ENCODE measurements at places on chromosomes 12 and 14. TPM values are rescaled to one million over a fixed set of nuclear protein-coding genes. Genes with fewer than 3 reads are reported as not detected.

GRCh38 chr14:75877292-75877691 is 104.5 kb downstream of the TGFB3 start:
- DNase-seq: no peak
- no peaks in the 10 kb centered on the region for H3K36me3 ChIP-seq
- no peak overlapping the region for H3K27ac ChIP-seq
- no peaks in the 10 kb centered on the region for H3K4me1 ChIP-seq
- no peak overlapping the region for H3K4me3 ChIP-seq

GRCh38 chr14:43764433-43764832 is 742.6 kb downstream of the FSCB start:
- no peaks in the 10 kb centered on the region for H3K4me1 ChIP-seq
- no peak for DNase-seq
- H3K27me3 ChIP-seq: no peaks in the 10 kb centered on the region
- H3K4me3 ChIP-seq: no peak overlapping the region

GRCh38 chr12:57740656-57741412 is 2.3 kb upstream of the AGAP2 start:
- H3K36me3 ChIP-seq: no peaks in the 10 kb centered on the region
- H3K4me1 ChIP-seq: peaks cover 10% of the 10 kb centered on the region
- DNase-seq: no peak

DNA sequence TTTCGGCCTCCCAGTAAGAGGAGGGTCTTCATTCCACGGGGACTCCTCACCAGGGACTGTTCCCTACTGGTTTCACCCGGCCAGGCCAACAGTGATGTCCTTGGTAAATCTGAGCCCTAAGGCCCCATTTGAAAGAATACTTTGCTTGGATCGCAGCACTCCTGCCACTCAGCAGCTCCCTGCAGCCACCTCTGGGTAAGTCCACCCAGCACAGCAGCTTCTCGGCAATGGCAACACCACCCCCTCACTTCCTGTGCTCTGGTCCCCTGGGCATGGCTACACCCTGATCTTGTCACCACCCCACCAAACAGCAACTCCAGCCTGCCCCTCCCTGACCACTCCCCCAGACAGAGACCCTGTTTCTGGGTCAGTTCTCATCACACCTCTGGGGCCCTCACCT is 100.3 kb downstream of the SETD3 start:
- no peaks in the 10 kb centered on the region for H3K4me1 ChIP-seq
- no peaks in the 10 kb centered on the region for H3K36me3 ChIP-seq
- no peak for DNase-seq

The VDR gene
- 28.7 TPM for total RNA-seq

The ATL1 gene
- total RNA-seq: 5.9 TPM

The RBP5 gene
- total RNA-seq: 7.1 TPM

- no peaks in the 10 kb centered on the region for H3K27me3 ChIP-seq
- no peak overlapping the region for H3K4me3 ChIP-seq
- no peak for DNase-seq
- no peaks in the 10 kb centered on the region for H3K36me3 ChIP-seq
- H3K27ac ChIP-seq: no peak overlapping the region
Observed at GRCh38 chr12:1666215-1666614, 24.7 kb upstream of the ADIPOR2 start.

DNA sequence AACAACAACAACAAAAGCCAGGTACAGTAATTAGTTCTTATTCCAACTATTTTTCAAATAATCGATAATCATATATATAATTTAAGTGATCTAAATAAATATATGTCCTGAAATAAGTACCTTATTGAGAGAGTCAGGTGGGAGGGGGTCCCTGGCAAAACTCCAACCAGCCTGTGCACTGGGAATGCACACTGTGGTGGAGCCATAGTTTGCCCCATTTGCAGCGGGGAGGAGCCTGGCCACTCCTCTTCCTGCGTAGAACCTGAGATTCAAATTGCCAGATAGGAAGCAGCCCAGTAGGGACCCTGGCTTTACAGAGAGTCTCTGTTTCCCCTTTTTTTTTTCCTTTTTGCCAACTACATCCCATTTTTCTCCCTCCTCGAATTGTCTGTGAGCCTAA is 26.4 kb downstream of the CPNE8 start:
- H3K27ac ChIP-seq: no peak overlapping the region
- no peaks in the 10 kb centered on the region for H3K4me1 ChIP-seq
- H3K36me3 ChIP-seq: no peaks in the 10 kb centered on the region
- H3K4me3 ChIP-seq: no peak overlapping the region

DNA sequence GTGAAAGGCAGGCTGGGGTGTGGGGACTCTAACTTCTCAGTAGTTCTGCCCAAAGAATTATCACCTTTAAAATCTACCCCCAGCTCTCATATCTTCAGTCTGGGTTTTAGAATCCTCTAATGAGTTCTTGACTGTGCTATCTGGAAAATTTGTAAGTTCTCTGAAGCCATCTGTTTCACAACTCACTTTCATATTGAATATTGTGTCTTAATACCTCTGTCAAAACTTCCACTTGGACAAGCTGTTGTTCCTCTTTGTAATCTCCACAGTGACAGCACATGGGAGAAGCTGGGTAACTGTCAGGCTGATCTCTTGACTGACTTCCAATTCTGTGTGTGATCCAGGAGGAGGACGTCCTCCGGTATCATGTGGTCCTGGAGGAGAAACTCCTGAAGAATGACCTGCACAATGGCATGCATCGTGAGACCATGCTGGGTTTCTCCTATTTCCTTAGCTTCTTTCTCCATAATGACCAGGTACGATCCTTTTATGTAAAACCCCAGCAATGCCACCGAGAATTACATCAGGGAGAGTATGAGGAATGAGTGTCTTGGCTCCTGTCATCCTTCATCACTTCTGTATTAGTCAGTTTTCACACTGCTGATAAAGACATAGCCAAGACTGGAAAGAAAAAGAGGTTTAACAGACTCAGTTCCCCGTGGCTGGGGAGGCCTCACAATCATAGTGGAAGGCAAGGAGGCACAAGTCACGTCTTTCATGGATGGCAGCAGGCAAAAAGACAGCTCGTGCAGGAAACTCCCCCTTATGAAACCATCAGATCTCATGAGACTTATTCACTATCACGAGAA is 111.9 kb downstream of the STAB2 start:
- DNase-seq: no peak
- H3K4me1 ChIP-seq: no peaks in the 10 kb centered on the region
- H3K27ac ChIP-seq: no peak overlapping the region
- H3K4me3 ChIP-seq: no peak overlapping the region
- no peaks in the 10 kb centered on the region for H3K27me3 ChIP-seq

- DNase-seq: no peak
- no peak overlapping the region for H3K4me3 ChIP-seq
- no peaks in the 10 kb centered on the region for H3K36me3 ChIP-seq
- no peaks in the 10 kb centered on the region for H3K4me1 ChIP-seq
- no peak overlapping the region for H3K27ac ChIP-seq
Observed at GRCh38 chr14:65704437-65704836, 291.9 kb downstream of the FUT8 start.

DNA sequence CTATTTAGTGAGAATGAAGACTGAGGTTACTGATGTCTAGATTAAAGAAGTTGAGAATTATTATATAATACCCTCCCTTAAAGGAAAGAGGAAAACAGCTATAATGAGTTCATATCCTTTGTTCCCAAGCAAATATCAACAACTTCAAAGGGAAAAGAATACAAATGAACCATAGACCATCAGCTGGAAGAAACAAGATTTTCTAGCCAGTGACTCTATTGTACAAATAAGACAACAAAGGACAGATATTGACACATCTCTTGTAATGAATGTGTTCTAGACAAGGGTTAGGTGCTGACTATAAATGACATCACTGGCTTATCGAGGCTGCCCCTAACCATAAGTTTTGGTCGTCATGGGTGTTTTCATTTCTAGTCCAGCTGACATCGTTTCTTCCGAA is 48.2 kb downstream of the SLC38A4 start:
- no peaks in the 10 kb centered on the region for H3K4me1 ChIP-seq
- no peaks in the 10 kb centered on the region for H3K36me3 ChIP-seq
- H3K4me3 ChIP-seq: no peak overlapping the region
- DNase-seq: no peak
- no peak overlapping the region for H3K27ac ChIP-seq

DNA sequence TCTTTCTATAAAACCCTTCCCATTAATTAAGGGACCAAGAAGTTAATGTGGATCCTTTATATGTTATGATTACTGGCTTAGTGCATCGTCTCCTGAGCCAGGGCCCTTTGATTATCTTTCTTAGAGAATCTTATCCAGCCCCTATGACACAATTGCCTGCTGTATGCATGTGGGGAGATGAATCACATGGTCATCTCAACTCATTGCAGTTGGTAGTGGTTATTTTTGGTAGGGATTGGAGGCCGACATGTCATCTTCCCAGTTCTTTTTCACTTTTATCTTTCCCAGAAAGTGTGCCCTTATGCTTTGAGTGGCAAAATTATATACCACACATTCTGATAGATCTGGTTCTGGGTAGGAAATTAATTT is 26.0 kb downstream of the ZNF664 start:
- no peak overlapping the region for H3K4me3 ChIP-seq
- peaks cover 20% of the 10 kb centered on the region for H3K36me3 ChIP-seq
- peaks cover 21% of the 10 kb centered on the region for H3K4me1 ChIP-seq
- no peak overlapping the region for H3K27ac ChIP-seq
- no peaks in the 10 kb centered on the region for H3K27me3 ChIP-seq
- no peak for DNase-seq

The LEMD3 gene
- total RNA-seq: 33.1 TPM

GRCh38 chr14:64112867-64113678 is 181.1 kb downstream of the ESR2 start:
- no peak overlapping the region for H3K4me3 ChIP-seq
- no peaks in the 10 kb centered on the region for H3K27me3 ChIP-seq
- peaks cover 13% of the 10 kb centered on the region for H3K36me3 ChIP-seq
- DNase-seq: no peak

The DHRS2 gene
- 0.61 TPM for total RNA-seq

GRCh38 chr12:77941401-77941800 is 110.7 kb downstream of the NAV3 start:
- DNase-seq: no peak
- no peak overlapping the region for H3K27ac ChIP-seq
- H3K4me3 ChIP-seq: no peak overlapping the region
- no peaks in the 10 kb centered on the region for H3K4me1 ChIP-seq

The TAS2R8 gene
- not detected for total RNA-seq

DNA sequence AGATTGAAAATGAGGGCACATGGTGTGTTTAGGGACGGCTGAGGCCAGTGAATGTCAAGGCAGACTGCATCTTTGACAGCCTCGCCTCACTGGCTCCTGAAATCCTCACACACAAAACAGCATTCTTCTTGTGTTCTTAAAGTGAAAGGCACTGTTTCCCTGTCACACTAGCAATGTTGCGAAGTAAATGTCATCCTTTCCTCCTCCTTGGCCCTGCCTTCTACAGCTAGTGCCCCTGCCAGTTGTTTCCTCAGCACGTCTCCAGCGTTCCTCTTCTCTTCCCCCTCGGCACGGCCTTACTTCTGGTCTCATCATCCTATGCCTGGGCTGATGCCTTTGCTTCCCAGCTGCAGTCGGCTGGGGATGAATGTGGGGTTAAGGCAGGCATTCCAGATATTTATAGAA is 129.4 kb upstream of the DNM1L start:
- no peak overlapping the region for H3K4me3 ChIP-seq
- H3K27ac ChIP-seq: peak overlapping the region; percentile 58
- peaks cover 45% of the 10 kb centered on the region for H3K4me1 ChIP-seq

The EFCAB11 gene
- total RNA-seq: 4.0 TPM

The CD69 gene
- total RNA-seq: 14.5 TPM

DNA sequence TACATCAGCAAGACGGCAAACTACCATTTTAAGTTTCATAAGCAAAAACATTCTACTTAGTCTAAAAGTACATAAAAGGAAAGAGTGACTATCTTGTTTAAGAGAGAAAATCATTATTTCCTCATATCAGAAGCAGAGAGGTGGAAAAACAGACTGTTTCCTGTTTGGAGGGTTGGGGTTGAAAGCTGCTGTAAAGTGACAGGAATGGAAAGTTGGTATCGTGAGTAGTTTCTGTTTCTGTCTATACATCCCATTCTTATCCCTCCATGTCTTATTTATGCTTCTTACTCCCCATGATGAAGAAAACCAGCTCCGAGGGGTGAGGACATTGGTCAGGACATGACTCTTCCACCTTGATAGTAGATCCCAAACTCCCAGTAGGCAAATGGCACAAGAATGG is 216.5 kb downstream of the EGLN3 start:
- H3K27ac ChIP-seq: no peak overlapping the region
- no peaks in the 10 kb centered on the region for H3K4me1 ChIP-seq
- no peaks in the 10 kb centered on the region for H3K27me3 ChIP-seq
- H3K36me3 ChIP-seq: no peaks in the 10 kb centered on the region
- DNase-seq: no peak

The KERA gene
- total RNA-seq: not detected

The CAPZA3 gene
- total RNA-seq: not detected

GRCh38 chr14:39368261-39368959 is 63.8 kb downstream of the FBXO33 start:
- H3K4me3 ChIP-seq: no peak overlapping the region
- DNase-seq: no peak
- H3K36me3 ChIP-seq: peaks cover 9% of the 10 kb centered on the region
- H3K4me1 ChIP-seq: no peaks in the 10 kb centered on the region
- no peak overlapping the region for H3K27ac ChIP-seq
- no peaks in the 10 kb centered on the region for H3K27me3 ChIP-seq

GRCh38 chr14:63512861-63513260 is 30.3 kb downstream of the PPP2R5E start:
- H3K4me1 ChIP-seq: peaks cover 13% of the 10 kb centered on the region
- no peak overlapping the region for H3K4me3 ChIP-seq
- no peak for DNase-seq
- no peaks in the 10 kb centered on the region for H3K27me3 ChIP-seq
- H3K27ac ChIP-seq: no peak overlapping the region

- no peak for DNase-seq
- H3K4me1 ChIP-seq: no peaks in the 10 kb centered on the region
- H3K27ac ChIP-seq: no peak overlapping the region
- no peaks in the 10 kb centered on the region for H3K36me3 ChIP-seq
- no peaks in the 10 kb centered on the region for H3K27me3 ChIP-seq
Observed at GRCh38 chr12:54602661-54603060, 14.2 kb upstream of the PPP1R1A start.

The GALNT16 gene
- 3.0 TPM for total RNA-seq

All from upper lobe of right lung (tissue), 1 donor.